ENCODE measurements at places on chromosomes 5 and 9. TPM values are rescaled to one million over a fixed set of nuclear protein-coding genes. Genes with fewer than 3 reads are reported as not detected.

Gene STC2
- not detected for total RNA-seq

DNA sequence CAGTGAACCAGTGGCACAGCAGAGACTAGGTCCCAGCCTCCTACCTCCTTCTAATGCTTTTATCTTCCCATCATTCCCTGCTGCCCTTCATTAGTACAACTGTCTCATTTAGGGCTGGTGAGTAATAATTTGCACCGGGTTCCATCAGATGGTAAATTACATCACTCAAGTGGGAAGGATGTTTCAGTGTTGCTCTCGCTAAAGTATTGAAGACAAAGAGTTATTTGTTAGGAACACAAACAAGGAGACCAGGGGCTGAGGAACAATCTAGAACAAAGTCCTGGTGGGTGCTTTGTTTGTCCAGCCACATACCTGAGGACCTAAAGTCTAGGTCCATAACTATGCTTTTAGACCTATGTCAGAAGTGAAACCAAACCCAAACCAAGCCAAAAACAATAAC, 52.4 kb downstream of the SEC61B start:
- H3K4me1 ChIP-seq: no peaks in the 10 kb centered on the region
- no peak for DNase-seq
- H3K36me3 ChIP-seq: no peaks in the 10 kb centered on the region
- no peaks in the 10 kb centered on the region for H3K27me3 ChIP-seq
- no peak overlapping the region for H3K4me3 ChIP-seq

GRCh38 chr9:83601463-83601862, 21.5 kb upstream of the IDNK start:
- H3K36me3 ChIP-seq: no peaks in the 10 kb centered on the region
- no peaks in the 10 kb centered on the region for H3K4me1 ChIP-seq
- DNase-seq: no peak
- H3K27ac ChIP-seq: no peak overlapping the region
- H3K4me3 ChIP-seq: no peak overlapping the region
- no peaks in the 10 kb centered on the region for H3K27me3 ChIP-seq

DNA sequence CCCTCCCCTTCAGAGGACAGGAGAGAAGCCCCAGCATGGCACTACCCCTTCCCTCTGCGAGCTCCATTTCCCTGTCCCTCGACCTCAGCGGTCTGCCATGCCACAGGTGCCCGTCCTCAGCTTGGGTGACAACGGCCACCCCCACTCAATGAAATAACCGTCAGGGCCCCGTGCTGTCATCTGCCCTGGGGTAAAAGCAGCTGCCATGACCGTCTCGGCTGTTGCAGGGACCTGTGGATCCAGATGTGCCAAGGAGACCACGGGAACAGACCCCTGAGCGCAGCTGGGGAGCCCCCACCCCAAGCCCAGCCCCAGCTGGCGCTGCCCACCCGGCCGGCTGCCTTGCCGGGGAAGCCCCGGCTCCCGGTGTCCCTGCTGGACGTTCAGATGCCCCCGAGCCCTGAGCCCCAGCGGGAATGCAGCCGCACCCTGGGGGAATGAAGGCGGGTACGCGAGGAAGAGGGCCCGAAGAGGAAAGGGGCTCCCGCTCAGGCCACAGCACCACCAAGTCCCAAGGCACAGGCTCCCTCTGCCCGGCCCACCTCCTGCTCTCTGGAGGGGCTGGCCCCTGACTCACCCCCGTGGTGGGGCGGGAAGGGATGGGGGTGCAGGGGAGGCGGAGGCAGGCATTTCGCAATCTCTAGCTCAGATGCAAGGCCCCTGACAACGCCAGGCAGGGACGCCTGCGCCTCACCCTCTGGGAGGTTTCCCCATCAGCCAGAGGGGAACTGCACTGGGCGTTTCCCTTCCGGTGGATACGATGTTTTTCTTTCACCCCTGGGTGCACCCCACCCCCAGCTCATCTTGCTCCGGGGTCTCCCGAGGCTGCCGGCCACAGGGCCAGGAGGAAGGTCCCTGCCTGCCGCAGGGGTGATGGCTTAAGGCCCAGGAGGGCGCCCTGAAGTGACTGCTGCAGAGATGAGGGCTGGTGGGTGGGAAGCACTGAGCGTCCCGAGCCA, 49.2 kb downstream of the NACC2 start:
- H3K27me3 ChIP-seq: no peaks in the 10 kb centered on the region
- H3K36me3 ChIP-seq: peaks cover 5% of the 10 kb centered on the region
- DNase-seq: no peak
- H3K27ac ChIP-seq: no peak overlapping the region
